Amygdala (tissue), 56 donors: ENCODE measurements at places on chromosomes 7 and 10.

- no peak for DNase-seq
Observed at GRCh38 chr10:18505456-18506118, 145.8 kb downstream of the NSUN6 start.

DNA sequence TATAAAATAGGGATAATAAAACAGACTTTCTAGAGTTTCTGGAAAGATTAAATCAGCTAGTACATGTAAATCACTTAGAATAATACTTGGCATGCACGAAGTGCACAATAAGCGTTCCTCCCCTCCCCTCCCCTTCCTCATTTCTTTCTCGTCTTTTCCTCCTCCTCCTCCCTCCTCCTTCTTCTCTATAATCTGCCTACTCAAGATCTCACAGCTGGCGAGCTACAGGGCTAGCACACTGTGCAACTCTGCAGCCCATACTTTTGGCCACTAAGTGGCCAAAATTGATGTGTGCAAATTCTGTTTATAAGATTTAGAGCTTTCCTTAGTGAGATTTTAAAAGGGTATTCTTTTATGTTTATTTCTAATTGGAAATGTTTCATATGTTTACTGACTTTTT is 565.3 kb downstream of the PHTF2 start:
- DNase-seq: no peak

GRCh38 chr10:32937911-32938424 is 20.1 kb downstream of the ITGB1 start:
- no peak for DNase-seq

DNA sequence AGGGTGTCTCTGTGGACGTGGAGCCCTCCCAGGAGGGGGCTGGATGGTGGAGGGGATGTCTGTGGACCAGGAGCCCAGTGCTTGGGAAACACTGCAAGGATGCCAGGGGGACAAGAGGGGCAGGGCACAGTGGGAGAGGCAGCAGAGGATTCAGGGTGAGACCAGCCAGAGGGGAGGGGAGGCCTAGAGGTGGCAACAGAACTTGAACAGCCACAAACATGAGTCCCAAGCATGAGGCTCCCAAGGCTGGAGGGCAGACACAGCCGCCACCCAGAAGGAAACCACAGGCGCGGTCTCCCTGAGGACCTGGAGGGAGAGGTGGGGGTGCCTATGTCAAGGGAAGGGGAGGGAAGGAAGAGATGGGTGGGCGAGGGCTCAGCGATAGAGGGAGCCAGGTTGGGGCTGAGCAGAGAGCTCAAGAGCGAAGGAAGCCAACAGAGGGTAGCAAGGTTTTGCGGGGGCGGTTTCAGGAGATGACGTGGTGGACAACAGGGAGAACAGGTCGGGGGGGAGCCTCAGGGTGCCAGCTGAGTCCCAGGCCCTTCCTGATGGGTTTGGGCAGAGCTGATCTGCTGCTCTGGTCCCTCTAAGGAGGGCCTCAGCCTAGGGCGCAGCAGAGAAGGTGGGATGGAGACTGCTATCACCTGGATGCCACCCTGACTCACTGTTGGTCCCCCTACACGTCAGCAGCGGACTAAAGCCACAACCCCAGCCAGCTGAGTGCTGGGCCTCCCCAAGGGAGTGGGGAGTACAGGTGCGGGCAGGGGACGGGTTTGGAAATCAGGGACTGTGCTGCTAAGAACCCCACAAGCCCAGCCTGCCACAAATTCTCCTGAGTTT is 6.7 kb upstream of the PILRA start:
- DNase-seq: no peak

DNA sequence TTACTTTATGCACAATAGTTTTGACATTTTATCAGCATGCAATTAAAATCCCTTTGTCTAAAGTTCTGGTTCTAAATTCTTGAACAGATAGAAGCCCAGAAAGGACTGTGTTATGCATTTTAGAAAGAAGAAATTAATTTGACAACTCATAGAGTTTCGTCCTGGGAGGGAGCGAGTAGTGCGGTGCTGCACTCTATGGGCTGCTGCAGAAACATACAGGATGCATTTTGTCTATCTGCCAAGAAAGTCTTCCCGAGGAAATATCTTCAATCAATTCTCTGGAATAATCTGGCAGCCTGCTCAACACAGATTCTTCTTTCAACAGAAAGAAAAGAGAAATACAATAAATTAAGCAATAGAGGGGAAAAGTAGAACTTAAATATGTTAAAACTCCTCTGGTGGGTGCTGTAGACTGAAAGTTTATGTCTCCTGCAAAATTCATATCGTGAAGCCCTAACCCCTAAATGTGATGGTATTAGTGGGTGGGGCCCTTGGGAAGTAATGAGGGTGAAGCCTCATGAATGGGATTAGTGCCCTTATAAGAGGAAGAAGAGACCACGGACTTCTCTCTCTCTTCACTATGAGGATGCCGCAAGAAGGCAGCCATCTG is 39.0 kb upstream of the IFRD1 start:
- no peak for DNase-seq

DNA sequence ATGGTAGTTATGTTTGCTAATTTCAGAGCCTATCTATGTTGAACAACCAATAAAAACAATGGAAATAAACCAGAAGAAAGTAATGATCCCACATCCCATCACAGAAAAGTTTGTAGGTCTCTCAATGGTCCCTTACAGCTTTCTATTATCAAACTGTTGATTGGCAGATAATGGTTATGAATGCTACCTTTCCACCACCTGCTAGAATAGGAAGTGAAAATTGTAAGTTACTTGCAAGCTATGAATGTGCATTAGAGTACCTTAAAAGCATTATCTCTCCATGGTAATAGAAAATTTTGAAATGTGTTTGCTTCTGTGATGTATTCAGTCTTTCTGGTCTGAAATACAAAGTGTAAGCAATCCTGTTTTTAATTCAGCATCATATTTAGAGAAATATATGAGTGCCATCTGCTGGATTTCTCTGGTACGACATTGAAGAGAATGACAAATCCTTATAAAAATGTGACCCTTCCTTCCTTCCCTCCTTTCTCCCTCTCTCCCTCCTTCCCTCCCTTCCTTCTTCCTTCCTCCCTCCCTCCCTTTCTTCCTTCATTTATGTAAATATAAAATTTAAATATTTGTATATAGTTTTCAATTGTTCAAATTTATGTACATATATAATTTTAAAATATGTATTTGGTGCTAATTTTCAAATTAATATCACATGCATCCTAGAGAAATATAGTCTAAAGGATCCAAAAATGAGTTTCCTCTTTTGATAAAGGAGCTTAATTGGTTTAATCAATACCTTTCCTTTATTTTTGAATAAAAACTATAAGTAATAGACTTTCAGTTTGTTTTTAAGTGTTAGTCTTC is 41.4 kb upstream of the PNLIPRP3 start:
- DNase-seq: no peak

GRCh38 chr10:79940431-79940830 is 8.5 kb downstream of the SFTPD start:
- DNase-seq: no peak

GRCh38 chr7:134831862-134832261 is 52.4 kb downstream of the CALD1 start:
- DNase-seq: no peak

- no peak for DNase-seq
Observed at GRCh38 chr7:121156825-121157224, 168.3 kb downstream of the CPED1 start.

DNA sequence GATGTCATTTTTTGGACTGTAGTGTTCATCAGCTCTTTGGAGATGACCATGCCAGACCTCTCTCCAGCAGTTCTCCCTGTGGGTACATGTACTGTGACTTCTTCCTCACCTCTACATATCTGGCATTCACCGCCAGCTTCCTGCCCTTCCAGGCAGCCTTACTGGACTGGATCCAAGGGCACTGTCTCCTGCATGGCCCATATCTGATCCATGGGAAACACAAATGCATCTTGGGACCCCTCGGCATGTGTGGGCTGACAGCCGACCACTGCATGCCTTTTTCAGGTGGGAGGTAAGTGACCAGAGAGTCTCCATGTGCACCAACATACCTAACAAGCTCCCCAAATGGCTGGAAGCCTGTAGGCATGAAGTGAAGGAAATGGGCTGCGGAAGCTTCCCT is 3.9 kb upstream of the BLVRA start:
- DNase-seq: no peak

DNA sequence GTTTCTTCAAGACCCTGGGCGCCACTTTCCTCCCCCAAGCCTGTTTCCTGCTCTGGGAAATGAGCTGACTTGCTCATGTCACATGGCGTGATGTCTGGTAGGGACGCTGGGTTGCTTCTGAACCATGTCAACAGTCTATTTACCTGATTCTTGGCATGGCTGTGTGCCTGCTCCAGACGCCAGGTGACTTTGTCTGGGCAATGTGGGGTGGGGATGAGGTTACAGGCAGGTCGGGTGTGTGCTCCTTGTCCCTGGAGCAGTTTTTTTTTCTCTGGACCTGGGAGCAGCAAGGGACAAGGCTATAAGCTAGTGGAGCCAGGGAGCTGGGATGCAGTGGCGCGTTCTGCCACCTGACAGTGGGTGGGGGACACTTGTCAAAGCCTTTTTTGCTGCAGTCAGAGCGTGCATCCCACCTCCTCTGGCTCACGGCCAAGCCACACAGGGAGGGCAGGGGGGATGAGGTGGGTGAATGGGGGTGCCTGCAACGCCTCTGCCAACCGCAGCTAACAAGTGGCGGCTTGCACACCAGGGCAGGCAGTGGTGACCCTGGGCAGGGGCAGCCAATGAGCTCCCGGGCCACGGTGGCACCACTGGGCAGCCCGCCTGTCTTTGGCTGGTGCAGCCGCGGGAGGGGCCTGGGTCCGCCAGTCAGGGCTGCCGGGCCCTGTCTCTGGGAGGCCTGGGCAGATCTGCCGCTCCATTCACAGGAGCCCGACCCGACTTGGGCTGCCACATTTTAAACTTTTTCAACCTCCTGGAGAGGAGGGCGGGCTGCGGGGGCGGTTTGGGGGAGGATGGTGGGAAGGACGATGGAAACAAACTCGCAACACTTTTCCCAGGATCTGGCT is 22.9 kb downstream of the DNAJB12 start:
- DNase-seq: peak; percentile 78

GRCh38 chr10:129477051-129477450 is 10.0 kb downstream of the MGMT start:
- DNase-seq: no peak

- no peak for DNase-seq
Observed at GRCh38 chr7:12783421-12784095, 96.1 kb downstream of the ARL4A start.

DNA sequence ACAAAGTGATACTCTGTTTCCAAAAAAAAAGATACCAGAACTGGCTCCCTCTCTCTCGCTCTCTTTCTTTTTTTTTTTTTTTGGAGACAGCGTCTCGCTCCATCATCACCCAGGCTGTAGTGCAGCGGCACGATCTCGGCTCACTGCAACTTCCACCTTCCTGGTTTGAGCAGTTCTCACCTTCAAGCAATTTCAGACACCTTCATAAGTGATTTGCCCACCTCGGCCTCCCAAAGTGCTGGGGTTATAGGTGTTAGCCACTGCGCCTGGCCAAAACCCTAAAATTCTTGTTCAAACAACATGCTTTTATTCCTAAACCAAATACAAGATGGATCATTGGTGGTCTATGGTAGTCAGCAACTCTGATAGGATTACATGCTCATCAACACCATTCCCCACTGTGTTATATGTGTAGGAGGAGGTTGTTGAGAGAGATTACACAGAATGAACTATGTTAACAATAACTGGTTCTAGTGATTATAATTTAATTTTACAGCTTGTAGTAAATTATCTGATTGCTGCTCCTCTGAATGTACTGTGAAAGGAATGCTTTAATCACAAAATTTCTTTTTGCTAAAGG is 15.5 kb downstream of the ACBD5 start:
- no peak for DNase-seq
